Fibroblast of skin of left biceps (primary cell): ENCODE measurements at places on chromosomes 4 and X.

GRCh38 chr4:101953949-101954348, 163.4 kb downstream of the BANK1 start:
- DNase-seq, result peak; percentile 56

- DNase-seq, result no peak
Observed at GRCh38 chr4:109276482-109277095, 25.9 kb downstream of the COL25A1 start.

DNA sequence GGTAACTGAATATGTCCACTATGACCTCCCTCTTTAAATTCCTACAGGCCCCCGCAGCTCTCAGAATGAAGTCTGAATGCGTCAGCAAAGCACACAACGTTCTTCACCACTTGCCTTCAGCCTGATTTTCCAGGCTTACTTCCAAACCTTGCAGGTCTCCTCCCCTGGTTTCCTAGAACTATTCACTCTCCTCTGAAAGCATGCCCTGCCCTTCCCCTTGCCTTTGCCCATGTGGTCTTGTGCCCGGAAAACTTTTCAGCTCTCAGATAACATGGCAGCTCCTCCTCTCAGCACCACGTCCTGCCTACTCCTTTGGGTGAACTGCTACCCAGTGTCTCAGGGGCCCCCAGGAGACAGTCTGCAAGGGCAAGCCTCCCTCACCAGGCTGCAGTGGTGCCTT, 268.5 kb upstream of the LDB2 start:
- no peak for DNase-seq

GRCh38 chrX:41468647-41469323, 21.6 kb downstream of the NYX start:
- DNase-seq, result no peak

DNA sequence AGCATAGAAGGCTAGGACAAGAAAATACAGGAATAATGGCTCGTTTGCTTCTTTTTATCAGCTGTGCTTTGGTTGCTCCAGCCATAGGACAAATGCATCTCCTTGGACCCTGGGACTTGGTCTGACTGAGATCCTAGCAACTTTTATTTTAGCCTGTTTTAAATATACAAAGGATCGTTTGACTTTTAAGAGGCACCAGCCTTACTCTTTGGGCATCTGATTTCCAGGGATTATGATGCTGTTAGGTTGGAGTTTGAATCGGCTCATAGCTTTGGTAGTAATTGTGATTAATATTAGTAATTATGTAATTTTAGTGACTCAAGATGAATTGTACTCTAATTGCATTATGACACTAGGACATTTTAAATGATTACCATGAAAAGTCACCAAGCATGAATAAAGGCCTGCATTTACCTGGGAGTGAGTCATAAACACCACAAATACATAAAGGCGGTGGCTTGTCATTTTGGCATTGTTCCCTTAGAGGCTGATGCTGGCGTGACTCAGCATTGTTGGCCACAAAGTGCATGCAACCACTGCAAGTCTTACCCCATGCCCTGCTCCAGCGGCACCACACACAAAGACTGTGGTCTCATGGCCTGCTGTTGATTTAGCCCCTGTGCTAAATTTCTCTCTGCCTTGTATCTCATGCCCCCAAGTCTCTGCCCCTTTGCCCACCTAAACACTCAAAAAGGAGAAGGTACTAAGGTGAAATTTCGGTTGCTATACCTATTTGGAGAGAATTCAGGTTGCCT, 12.4 kb downstream of the GPAT3 start:
- DNase-seq, result peak; percentile 78

DNA sequence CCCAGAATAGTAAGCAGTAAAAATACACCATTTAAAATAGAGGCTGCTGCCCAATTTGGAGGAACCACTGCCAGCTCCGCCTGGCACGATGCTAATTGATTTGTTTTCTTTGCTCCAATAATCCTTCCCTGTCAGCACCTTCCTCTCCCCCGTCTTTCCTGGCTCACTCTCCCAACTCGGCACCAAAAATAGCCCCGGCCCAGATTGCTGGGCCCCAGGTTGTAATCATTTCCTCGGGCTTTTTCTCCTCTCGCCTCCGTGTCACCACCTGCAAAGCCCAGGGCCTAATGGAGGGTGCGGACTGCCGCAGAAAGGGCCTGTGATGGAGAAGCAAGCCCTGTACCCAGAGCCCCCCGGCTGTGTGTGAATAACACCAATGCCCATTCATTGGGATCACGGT, 197.6 kb upstream of the PSAPL1 start:
- DNase-seq, result no peak

DNA sequence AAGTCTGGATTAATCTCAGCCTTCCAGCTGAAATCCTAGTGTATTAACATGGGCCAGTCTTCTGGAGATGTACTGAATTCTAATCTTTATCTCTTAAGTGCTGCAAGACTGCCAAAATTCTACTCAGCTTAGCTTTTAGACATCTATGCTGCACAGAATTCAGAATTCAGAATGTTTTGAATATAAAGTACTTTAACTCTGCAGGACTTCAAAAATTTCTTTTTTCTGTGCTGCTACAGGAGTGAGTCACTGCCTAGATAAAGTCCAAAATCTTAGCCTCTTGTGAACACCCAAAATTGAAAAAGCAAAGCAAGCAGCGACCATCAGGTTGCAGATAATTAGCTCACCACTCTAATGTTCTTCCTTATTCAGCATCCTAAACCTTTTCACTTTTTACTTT, 1092.6 kb upstream of the PCDH10 start:
- DNase-seq, result no peak

- no peak for DNase-seq
Observed at GRCh38 chr4:109029987-109030386, 267.1 kb upstream of the ETNPPL start.
